IMR-90 (cell line): ENCODE measurements at places on chromosomes 5 and 9. TPM values are rescaled to one million over a fixed set of nuclear protein-coding genes. Genes with fewer than 3 reads are reported as not detected.

The GPR150 gene
- 0.10 and 0.11 TPM in 2 replicates for polyA plus RNA-seq

DNA sequence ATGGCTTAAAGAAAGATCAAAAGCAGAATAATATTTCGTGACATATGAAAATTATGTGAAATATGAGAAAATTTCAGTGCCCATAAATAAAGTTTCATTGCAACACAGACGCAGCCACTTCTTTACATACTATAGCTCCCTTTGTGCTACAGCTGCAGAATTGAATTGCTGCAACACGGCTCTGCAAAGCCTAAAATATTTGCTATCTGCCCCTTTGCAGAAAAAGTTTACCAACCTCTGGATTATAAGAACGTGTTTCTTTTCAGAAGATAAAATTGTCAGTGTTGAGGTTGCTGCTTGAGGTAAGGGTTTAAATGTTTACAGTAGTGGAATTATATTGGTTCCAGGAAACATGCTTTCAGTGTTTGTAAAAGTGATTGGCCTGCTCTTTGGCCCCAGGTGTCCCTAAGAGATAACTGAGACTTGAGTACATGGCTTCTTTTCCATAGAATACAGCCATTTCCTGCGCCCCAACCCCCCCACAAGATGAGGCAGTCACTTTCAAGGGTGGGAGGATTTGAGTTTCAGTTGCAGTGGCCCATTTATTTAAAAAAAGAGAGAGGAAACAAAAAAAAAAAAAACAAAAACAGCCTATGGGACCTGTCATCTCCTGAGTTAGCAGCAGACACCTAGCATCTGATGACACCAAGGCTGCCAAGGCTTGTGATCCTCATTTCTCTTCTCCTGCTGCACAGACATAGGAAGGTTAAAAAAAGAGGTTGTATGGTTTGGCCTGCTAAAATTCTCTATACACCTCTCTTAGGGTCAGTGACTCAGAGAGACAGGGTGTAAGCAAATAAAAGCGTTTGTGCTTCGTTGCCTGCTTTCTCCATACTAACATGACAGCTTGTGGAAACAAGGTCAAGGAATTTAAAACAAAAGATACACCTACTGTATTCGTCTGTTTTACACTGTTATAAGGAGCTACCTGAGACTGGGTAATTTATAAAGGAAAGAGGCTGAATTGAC is 28.0 kb upstream of the HTR4 start:
- H3K27ac ChIP-seq, result no peak overlapping the region
- no peaks in the 10 kb centered on the region for H3K4me1 ChIP-seq
- DNase-seq, result no peak
- no peaks in the 10 kb centered on the region for H3K36me3 ChIP-seq

GRCh38 chr5:107805824-107806223 is 135.1 kb upstream of the EFNA5 start:
- no peak overlapping the region for H3K27ac ChIP-seq
- H3K36me3 ChIP-seq, result no peaks in the 10 kb centered on the region
- no peak for DNase-seq
- H3K27me3 ChIP-seq, result peaks cover 9% of the 10 kb centered on the region
- peaks cover 4% of the 10 kb centered on the region; the same call in 1 of the 2 replicates for H3K4me1 ChIP-seq

The TCOF1 gene
- polyA plus RNA-seq, result 18.2 and 18.8 TPM in 2 replicates

DNA sequence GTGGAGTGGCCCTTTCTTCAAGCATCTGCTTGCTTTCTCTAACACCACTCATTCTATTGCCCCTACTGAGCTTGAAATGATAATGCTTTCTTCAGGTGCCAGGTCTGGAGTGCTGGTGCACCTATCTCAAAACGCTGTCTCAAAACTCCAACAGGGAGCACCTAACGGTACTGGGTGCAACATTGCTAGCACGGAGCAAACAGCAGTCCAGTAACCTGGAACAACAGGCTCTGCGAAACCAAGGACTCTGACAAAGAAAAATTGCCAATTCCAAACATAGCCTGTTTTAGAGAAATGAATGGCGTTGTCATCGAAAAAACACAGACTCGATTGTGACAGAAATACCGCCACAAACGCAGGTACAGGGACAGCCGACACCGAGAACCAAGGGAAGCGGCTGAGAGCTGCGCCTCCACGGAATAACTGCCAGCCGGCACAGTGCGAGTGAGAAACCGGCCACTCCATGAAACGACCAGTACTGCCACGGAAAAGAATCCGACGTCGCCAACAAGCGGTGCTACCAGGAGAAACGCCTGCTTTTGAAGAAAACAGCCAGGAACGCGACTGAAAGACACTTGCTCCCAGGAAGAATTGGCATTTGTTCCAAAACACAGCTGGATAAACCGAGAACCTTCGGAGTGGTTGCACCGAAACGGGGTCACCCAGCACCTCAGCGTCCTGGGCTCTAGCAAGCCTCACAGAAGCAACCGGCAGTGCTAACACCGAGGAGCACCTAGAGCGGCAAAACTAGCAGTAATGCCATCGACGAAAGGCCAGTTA is 3.1 kb downstream of the ANXA2R start:
- peak; percentile 59 for DNase-seq
- peak overlapping the region; percentile 76 for H3K4me3 ChIP-seq
- H3K4me1 ChIP-seq, result peaks cover 8% of the 10 kb centered on the region

DNA sequence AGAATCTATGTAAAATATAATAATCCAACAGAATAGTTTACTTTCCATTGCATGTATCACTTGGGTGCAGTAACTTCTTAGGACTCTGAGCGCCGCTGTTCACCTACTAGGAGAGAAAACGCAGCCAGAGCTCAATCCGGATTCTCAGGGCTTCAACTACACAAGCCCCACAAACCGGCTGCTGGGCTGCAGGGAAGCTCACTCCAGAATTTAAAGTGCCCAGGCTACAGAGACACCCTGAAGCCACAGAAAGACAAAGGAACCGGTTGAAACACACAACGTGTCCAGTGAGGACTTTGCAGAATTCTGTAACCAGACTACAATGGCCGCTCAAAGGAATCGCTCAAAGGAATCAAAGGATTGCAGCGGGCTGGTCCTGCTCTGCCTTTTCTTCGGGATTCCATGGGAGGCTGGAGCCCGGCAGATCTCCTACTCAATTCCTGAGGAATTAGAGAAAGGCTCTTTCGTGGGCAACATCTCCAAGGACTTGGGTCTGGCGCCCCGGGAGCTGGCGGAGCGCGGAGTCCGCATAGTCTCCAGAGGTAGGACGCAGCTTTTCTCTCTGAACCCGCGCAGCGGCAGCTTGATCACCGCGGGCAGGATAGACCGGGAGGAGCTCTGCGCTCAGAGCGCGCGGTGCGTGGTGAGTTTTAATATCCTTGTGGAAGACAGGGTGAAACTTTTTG is at the start of gene PCDHGA10:
Gene PCDHGA10, plus strand, starts transcription at position 134 of the 686 bp plus-strand sequence. Its CDS starts 189 bp downstream, at position 323.
- H3K27me3 ChIP-seq, result no peaks in the 10 kb centered on the region
- peak within 1 kb of the TSS; percentile 65; the same call in 1 of the 2 replicates for H3K27ac ChIP-seq
- H3K4me1 ChIP-seq, result no peaks in the 10 kb centered on the region
- H3K4me3 ChIP-seq, result peak within 1 kb of the TSS; percentile 55

DNA sequence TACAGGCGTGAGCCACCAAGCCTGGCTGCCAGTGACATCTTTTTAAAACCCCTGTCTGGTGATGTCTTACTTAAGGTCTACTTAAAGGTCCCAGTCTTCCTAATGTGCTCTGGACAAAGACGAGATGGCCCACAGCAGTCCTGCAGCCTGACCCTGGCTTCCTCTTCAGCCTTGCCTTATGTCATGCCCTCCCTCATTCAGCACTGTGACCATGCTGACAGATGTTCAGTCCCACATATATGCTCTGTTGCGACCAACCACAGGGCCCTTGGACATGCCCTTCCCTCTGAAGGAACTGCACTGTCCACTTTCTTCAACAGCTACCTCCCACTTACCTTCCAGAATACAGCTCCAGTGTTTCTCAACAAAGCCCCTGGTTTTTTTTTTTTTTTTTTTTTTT is 172.8 kb upstream of the PANK3 start:
- H3K4me3 ChIP-seq, result no peak overlapping the region
- no peaks in the 10 kb centered on the region for H3K27me3 ChIP-seq
- no peak for DNase-seq
- no peaks in the 10 kb centered on the region for H3K4me1 ChIP-seq
- H3K27ac ChIP-seq, result no peak overlapping the region

GRCh38 chr5:38831117-38831516 is 14.7 kb upstream of the OSMR start:
- H3K27ac ChIP-seq, result no peak overlapping the region
- DNase-seq, result no peak
- peaks cover 8% of the 10 kb centered on the region for H3K4me1 ChIP-seq
- H3K4me3 ChIP-seq, result no peak overlapping the region
- peaks cover 14% of the 10 kb centered on the region for H3K36me3 ChIP-seq

DNA sequence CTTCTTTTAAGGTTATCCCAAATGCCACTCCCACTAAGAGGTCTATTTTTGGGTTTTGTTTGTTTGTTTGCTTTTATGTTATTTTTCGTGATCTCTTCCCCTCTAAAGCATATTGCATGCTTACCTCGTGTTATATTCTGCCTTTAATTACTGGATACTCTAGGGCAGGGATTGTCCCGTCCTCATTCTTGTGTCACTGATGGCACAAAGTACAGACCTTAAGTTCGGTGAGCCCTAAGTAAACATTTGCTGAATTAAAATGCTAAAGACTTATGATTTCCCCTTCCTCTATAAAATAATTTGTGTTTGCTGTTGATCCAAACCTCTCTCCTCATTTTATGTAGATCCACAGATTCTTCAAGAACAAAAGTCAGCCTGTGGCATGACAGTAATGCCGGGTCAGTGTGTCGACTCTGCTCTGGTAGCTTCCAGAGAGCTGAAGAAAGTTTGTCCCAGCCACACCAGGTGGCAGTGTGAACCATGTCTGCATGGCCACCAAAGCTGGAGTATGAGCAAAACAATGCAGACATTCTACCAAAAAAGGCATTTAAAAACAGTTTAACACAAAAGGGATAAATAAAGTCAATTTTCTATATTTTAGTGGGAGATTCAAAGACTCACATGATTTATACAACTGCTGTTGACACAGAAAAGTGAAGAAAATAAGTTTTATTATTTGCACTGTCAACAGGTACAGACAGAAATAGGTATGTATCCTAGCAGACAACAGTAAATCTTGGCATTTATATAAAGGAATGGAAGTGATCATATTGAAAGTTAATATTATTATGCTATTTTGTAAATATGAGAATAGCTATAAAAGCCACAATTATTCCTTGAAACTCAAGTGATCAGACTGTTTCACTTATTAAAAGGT is 17.9 kb upstream of the POC5 start:
- DNase-seq, result peak; percentile 4
- H3K4me1 ChIP-seq, result no peaks in the 10 kb centered on the region
- no peak overlapping the region for H3K27ac ChIP-seq
- no peak overlapping the region for H3K4me3 ChIP-seq
- no peaks in the 10 kb centered on the region; the same call in 1 of the 2 replicates for H3K27me3 ChIP-seq

GRCh38 chr5:146867996-146868708 is 10.4 kb downstream of the PPP2R2B start:
- no peak overlapping the region for H3K27ac ChIP-seq
- no peak overlapping the region for H3K4me3 ChIP-seq
- H3K36me3 ChIP-seq, result no peaks in the 10 kb centered on the region
- H3K27me3 ChIP-seq, result no peaks in the 10 kb centered on the region

- DNase-seq, result peak; percentile 19
- peaks cover 1% of the 10 kb centered on the region; the same call in 1 of the 2 replicates for H3K27me3 ChIP-seq
- no peaks in the 10 kb centered on the region for H3K36me3 ChIP-seq
- H3K27ac ChIP-seq, result no peak overlapping the region
- no peak overlapping the region for H3K4me3 ChIP-seq
Observed at GRCh38 chr9:88236511-88237478, 98.5 kb upstream of the SPATA31C2 start.

The GFI1B gene
- 0.02 TPM in 1 of 2 replicates, not detected in the other for polyA plus RNA-seq

GRCh38 chr5:130227699-130228098 is 323.4 kb downstream of the CHSY3 start:
- H3K27ac ChIP-seq, result no peak overlapping the region
- no peaks in the 10 kb centered on the region for H3K4me1 ChIP-seq

- peaks cover 4% of the 10 kb centered on the region; the same call in 1 of the 2 replicates for H3K4me1 ChIP-seq
- no peak overlapping the region for H3K27ac ChIP-seq
- no peaks in the 10 kb centered on the region for H3K27me3 ChIP-seq
- no peak overlapping the region for H3K4me3 ChIP-seq
Observed at GRCh38 chr9:89410641-89411350, 87.1 kb downstream of the SEMA4D start.
